Stimulated activated CD8-positive, alpha-beta memory T cell treated with anti-CD3 and anti-CD28 coated beads, Interleukin-4, amount 100 ng/mL, for 4 hours (primary cell): ENCODE measurements at places on chromosomes 12 and 14.

DNA sequence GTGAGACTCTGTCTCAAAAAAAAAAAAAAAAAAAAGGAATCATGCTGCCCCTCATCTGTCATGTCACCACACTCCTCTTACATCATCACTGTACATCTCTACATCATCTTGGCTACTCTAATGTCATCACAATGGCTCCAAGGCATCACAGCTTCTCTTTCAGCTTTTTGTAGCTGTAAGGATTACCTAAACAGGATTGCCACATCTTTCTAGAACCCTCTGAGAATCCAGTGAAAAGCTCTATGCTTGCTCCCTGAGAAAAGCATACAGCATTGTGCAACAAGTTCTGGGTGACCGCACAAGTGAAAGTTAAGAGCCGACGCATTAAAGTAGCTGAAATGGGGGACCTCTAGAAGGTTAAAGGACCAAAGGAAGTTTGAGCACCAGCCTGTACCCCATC lies 272.5 kb downstream of the C12orf50 start:
- no peak for DNase-seq

- no peak for DNase-seq
These were observed 79.2 kb downstream of the B4GALNT3 start for GRCh38 chr12:538731-539539.

- no peak for DNase-seq
These were observed 856.2 kb downstream of the BCL11B start for GRCh38 chr14:98415766-98416165.

GRCh38 chr12:52277486-52278245 lies 3.2 kb downstream of the KRT86 start:
- no peak for DNase-seq

DNA sequence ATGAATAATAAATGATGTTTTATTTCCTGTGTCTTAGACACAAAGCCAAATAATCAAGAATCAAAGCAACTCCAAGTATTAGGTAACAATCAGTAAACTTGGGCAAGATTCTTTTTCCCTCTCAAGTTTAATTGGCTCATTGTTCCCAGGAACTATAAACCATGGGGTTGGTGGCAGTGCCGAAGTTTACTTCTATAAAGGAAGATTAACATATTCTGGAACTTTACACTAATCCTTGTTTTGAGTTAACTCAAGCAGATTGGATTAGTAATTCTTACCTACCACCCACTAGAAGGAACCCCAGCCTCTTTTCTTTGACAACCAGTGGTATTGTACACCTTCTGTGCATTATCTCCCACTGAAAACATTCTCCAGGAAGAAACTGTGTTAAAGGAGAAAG lies 197.1 kb downstream of the EXOC5 start:
- DNase-seq: no peak

DNA sequence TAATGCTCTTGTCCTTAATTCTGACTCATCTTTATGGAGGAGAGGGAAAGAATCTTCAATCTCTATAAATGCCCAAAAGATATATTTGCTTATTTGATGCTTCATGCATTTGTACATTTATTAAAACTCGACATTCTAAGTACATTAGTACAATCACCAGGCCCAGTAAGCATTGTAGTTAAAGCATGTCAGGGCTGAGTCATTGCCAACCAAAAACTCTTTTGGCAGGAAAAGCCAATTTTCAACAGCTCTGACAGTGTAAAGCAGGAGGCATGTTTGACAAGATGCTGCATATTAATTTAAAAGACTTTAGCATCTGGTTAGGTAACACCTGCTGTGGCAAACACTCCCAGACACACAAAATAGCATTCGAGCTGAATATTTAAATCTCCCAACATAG lies 290.9 kb downstream of the PPFIA2 start:
- no peak for DNase-seq

- peak; percentile 68 for DNase-seq
These were observed 3.1 kb downstream of the CCND2 start for GRCh38 chr12:4276524-4277204.

- no peak for DNase-seq
These were observed 931.4 kb downstream of the DIO2 start for GRCh38 chr14:79279645-79280597.

GRCh38 chr14:76123426-76124225 lies 28.1 kb upstream of the GPATCH2L start:
- no peak for DNase-seq

- DNase-seq: no peak
These were observed 23.8 kb upstream of the CEBPE start for GRCh38 chr14:23142826-23143225.

DNA sequence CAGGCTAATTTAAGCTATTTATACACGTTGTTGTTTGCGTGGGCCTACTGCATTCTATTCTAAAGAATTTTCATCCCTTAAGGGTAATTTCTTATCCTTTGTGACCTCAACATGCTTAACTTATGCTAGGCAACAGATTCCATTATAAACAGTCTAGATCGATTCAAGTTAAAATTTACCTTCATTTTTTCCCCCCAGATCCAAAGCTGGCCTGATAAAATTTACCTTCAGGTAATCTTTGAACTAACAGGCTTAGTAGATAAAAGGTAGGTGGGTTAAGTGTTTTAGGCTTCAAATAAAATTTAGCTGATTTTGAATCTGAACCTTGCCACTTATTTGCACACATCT lies 389 bp upstream of the CCNB1IP1 start:
- no peak for DNase-seq

- no peak for DNase-seq
These were observed 313.3 kb downstream of the DUSP6 start for GRCh38 chr12:89038831-89039512.

GRCh38 chr12:67981287-67982162 lies 7.7 kb upstream of the IFNG-AS1 start:
- no peak for DNase-seq

- DNase-seq: no peak
These were observed 5.8 kb downstream of the NID2 start for GRCh38 chr14:52063052-52063462.

- DNase-seq: no peak
These were observed 61.4 kb downstream of the POLR3B start for GRCh38 chr12:106418970-106419369.

DNA sequence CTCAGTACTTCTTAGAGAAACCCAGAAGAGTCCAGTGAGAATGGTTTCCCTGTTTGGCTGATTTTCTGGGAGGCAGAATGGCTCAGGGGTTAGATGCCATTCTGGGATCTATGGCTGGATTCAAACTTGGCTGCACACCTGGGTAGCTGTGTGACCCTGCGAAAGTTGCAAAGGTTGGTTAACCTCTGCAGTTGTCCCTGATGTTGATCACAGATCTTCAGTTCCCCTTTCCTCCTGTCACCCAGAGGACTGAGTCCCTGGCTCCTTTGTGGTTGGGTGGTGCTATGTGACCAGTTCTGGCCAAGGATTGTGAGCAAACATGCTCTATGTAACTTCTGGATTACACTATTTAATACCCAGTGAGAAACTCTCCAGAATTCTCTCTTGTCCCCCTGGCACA lies 418.0 kb downstream of the RGS6 start:
- DNase-seq: no peak

DNA sequence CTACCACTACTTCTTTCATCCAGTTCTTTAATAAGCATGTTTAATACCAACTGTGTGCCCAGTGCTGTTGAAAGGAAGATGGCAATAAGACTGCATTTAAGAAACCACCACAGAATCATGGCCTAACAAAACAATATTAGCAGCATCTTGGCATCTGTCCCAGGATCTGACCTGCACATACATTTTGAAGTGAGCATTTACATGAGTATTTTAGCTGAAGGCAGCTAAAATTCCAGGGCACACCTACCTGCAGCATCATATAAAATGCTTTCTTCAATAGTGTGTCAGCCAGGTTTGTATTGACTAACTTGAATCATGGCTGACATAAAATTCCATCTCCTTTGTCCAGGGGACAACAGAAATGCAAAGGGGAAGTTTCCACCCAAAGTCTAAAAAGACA lies 65.0 kb upstream of the ARHGAP5 start:
- DNase-seq: no peak

DNA sequence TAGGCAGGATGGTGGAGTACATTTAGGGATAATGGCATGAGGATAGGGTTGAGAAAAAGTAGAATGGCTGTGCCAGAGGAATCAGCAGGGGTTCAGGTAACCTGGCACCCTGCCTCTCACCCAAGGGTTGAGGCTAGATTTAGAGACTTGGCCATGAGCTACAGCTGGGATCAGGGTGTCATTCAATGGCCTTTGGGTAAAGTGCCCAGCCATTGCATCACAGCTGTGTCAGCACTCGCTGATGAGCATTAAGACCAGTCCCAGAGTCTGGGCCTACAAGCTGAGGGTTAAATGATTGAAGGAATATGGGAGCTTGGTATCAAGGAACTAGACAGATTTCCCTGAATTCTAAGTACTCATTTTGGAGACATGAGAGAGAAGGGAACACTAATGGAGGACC lies 113.9 kb downstream of the PRIMA1 start:
- DNase-seq: no peak

DNA sequence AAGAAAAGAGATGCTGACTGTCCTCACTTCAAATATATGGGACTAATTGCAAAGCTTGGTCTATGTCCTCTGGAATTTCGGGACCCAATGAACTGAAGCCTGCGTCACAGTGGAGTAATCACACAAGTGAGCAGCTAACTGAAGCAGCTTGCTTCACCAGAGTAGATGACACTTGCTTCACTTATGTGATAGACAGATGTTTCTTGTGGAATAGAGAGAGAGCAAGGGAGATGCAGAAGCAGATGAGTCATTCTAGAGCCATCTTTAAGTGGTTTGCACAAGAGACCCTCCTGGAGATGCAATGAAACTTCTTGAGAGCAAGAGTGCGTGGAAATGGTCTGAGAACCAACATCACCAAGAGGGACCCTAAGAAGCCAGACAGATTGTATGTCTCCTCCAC lies 1537.1 kb upstream of the FLRT2 start:
- DNase-seq: no peak

GRCh38 chr12:131755305-131756113 lies 44.6 kb downstream of the SFSWAP start:
- DNase-seq: no peak

DNA sequence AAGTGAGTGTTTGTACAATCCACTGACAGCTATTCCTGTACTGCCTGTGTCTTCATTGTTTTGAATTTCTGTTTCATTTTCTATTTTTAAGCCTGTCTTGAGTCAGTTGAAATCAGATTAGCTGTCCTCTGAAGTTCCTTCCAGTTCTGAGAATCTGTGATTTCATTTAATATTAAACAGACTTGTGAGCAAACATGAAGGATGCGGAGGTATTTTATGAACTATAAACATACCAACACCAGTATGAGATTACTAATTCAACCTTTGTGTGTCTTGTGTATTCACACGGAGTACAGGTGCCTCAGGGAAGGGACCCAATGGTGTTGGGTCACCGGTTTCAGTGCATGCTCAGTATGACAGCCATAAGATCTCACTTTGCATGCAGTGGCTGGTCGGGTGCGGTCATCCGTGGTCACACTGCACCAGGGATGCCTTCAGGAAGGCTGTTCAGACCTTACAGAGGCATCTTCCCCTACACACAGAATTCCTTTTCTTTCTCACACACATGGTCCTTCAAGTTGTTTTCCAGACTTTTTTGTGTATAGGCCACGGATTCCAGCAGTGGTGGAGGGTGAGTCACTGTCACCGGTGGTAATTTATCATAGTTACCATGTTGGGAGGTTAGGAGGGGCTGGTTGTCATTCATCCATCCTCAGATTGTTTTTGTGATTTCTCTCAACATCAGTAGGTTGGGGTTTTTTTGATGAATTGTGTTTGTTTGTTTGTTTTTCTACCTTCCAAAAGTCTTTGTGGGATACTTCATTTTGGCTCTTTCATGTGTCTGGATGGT lies 103.0 kb upstream of the SFSWAP start:
- DNase-seq: no peak

GRCh38 chr14:65471038-65471878 lies 58.7 kb downstream of the FUT8 start:
- no peak for DNase-seq

GRCh38 chr12:87804386-87804785 lies 224.8 kb downstream of the C12orf50 start:
- DNase-seq: no peak

GRCh38 chr14:59576332-59577294 lies at the start of gene CCDC175:
Gene CCDC175 (minus strand): TSS chr14:59576812. CDS start chr14:59576775, 37 bp downstream.
- DNase-seq: peak; percentile 61

GRCh38 chr12:50195832-50196231 lies 28.7 kb upstream of the CERS5 start:
- DNase-seq: no peak

- DNase-seq: peak; percentile 42
These were observed at the start of gene TCHP for GRCh38 chr12:109899783-109900751. Gene TCHP (plus strand): TSS chr12:109900274. CDS start chr12:109903027, 2,753 bp downstream.

DNA sequence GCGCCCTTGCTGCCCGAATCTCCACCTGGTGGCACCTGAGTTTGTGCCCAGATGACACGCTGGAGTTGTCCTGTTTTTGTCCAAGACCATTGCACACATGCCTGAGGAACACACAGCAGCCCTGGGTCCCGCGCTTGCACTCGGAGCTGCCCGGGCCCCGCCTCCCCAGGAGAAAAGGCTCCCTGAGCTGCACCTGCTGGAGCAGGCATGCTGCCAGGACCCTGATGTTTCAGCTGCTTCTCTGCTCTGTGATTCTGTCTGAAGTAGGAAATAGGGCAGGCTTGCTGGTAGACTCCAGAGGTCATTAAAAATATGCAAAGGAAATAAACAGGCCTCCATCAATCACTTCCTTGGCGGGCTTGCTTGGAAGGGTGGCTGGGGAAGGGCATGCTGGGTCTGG lies 271.6 kb downstream of the CACNA1C start:
- DNase-seq: no peak

DNA sequence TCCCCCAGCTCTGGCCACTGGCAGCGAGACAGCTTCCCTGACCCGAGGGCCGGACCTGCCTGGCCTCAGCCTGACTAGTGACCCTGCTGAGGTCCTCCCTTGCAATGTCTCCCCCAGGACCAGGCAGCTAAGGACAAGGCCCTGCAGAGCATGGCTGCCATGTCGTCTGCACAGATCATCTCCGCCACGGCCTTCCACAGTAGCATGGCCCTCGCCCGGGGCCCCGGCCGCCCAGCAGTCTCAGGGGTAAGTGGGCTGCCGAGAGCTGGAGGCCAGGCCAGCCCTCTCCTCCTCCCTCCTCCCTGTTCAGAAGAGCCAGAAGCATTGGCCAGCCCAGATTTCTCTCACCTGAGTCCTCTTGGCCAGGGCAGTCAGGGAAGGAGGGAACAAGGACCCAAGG lies 58.1 kb downstream of the TEAD4 start:
- DNase-seq: no peak

GRCh38 chr12:19191563-19191962 lies 62.0 kb downstream of the PLEKHA5 start:
- no peak for DNase-seq

- DNase-seq: no peak
These were observed 24.2 kb upstream of the LRP1-AS start for GRCh38 chr12:57171668-57172067.

DNA sequence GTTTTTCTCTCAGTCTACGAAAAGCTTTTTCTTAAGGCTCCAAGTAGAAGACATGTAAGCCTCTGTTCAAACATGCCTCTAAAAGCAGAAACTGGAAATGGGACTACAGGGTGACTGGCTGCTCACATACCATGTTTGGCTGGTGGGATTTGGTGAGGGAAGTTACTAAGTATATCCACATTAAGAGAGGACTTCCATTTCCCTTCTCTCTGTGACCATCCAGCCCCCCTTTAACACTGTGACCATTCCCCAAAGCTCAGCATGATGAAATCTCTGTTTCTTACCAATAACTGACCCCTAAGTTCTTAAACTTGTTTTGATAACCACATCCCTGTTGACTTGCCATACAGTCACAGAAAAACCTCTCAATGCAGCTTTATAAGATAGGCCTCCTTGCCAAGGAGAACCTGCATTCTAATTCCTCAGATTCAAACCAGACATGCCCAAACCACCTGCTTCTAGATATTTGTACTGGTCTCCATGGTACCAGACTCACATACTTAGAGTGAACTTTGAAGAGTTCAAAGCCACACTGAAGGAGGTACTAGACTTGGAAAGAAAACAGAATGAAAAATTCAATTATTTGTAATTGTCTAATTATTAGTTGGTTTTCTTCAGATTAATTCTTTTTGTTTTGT lies 102.2 kb downstream of the VEZT start:
- no peak for DNase-seq
